ENCODE measurements at places on chromosomes 12 and 14. TPM values are rescaled to one million over a fixed set of nuclear protein-coding genes. Genes with fewer than 3 reads are reported as not detected.

Gene TC2N
- total RNA-seq: 12.6 TPM

Gene SSTR1
- total RNA-seq: 0.29 TPM

DNA sequence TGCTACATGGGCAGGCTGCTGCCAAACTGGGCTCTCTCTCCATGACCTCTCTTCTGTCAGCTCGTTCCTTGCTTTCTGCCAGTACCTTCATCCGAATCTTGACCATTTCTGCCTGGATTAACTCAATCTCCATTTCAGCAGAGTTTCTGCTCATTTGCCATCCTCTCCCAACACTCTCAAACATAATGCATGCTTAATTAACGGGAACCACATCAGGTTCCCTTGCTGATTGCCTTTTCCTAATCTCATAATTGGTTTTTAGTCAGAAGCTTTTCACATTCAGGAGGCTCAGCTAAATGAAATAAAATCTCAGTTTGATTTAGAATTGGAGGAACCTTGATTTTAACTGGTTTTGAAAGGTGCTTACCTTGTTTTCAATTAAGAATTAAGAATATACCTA, 127.3 kb downstream of the SLC5A8 start:
- H3K36me3 ChIP-seq: no peaks in the 10 kb centered on the region
- no peaks in the 10 kb centered on the region for H3K27me3 ChIP-seq
- no peak overlapping the region for H3K27ac ChIP-seq
- no peaks in the 10 kb centered on the region for H3K4me1 ChIP-seq

DNA sequence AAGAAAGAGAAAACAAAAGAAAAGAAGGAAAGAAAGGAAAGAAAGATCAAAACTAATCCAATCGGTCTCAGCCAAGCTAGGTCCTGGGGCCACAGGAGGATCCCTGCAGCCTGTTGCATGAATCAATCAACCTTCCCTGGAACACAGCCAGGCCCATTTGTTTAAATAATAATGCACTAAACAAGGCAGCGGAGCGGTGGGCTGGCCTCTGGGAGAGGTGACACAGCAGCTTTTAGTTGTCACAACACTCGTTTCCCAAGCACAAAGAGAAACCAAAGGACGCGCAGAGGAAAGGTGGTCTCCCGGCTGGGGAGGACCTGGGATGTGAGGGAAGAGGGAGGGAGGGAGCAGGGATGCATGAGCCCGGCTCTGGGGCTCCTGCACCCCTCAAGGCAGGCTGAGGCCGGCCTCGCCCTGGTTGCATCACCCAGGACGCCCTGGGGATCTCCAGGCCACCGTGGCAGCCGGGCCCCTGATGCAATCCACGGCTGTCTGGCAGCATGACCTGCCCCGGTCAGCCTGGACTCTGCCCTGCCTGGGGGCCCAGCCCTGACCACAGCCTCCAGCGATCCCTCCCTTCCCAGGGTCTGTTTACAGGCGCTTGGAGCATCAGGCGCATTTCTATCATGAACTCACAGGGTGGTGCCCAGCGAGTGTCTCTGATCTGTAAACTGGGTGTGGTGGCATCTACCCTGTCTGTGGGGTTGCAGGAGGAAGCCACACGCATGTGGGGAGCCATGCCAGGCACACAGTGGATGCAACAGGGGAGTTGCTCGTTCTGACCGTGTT, 32.5 kb downstream of the MMP17 start:
- peaks cover 39% of the 10 kb centered on the region for H3K4me1 ChIP-seq
- DNase-seq: peak; percentile 93
- H3K4me3 ChIP-seq: peak overlapping the region; percentile 59
- H3K27ac ChIP-seq: peak overlapping the region; percentile 96

GRCh38 chr14:54585214-54585613, 18.3 kb downstream of the SAMD4A start:
- no peaks in the 10 kb centered on the region for H3K27me3 ChIP-seq
- H3K36me3 ChIP-seq: peaks cover 7% of the 10 kb centered on the region
- H3K4me1 ChIP-seq: peaks cover 6% of the 10 kb centered on the region

DNA sequence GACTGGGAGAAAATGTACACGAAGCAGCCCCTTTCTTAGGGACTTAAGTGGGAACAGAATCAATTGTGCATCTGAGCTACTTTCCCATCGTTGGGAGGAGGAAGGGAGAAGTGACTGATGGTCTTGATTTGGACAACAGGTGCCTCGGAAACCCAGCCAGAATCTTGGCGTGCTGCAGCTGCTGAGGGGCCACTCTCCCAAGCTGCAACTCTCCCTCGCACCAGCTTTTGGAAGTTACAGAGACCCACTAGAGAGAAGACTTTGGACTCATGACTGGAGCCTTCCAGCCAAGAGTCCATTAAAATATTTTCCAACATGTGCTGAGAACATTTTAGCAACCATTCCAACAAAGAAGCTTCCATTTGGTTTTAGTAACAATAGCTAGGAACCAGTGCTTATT, 52.3 kb downstream of the GNS start:
- no peak overlapping the region for H3K4me3 ChIP-seq
- H3K4me1 ChIP-seq: no peaks in the 10 kb centered on the region
- H3K27ac ChIP-seq: no peak overlapping the region
